ENCODE measurements at places on chromosomes 7 and 10.
A peak's percentile ranks its signal among the peaks of the same experiment; 100 is the strongest.

DNA sequence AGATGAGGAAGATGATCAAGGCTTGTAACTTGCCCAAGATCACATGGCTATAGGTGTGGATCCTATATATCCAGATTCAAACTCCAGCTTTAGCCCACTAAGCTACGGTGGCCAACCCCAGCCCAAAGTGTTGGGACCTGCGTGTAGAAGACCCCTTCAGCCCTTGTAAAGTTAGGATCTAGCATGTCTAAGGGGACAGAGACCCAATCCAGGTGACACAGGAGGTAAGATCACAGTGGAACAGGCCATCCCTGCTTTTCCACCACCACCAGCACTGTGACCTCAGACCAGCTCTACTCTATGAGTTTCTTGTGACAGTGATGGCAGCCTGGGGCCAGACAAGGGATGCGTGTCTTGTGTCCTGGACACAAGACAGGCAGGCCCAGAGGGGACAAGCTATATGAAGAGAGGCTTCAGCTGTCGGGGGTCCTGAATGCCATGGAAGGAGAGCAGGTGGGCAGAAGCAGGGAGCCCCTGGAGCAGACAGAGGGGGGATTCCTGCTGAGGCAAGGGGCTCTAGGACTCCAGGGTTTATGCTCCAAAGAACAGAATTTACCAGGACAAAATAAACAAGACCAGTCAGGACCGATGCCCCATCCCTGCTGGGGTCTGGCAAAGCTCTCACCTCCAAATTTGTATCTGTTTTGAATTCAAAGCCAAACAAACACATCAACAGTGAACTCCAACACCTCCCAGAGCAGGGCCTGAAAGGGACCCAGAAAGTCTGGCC, 10.4 kb downstream of the GPRIN2 start:
- no peak for DNase-seq

GRCh38 chr7:134374291-134374690, 57.6 kb upstream of the SLC35B4 start:
- no peak for DNase-seq

- DNase-seq = no peak
Measured at GRCh38 chr10:92849576-92850090, 1.3 kb downstream of the EXOC6 start.

GRCh38 chr7:99837649-99838361, 10.0 kb downstream of the CYP3A43 start:
- DNase-seq = no peak

GRCh38 chr10:33032654-33033151, 74.7 kb upstream of the ITGB1 start:
- DNase-seq = no peak

GRCh38 chr10:100717166-100717565, 28.2 kb upstream of the PAX2 start:
- DNase-seq = no peak

GRCh38 chr10:119176166-119176565, 2.4 kb downstream of the PRDX3 start:
- no peak for DNase-seq

- no peak for DNase-seq
Measured at GRCh38 chr10:89120931-89121763, 86.0 kb downstream of the CH25H start.

GRCh38 chr7:101411508-101411874, 48.8 kb downstream of the COL26A1 start:
- peak; percentile 46 for DNase-seq

DNA sequence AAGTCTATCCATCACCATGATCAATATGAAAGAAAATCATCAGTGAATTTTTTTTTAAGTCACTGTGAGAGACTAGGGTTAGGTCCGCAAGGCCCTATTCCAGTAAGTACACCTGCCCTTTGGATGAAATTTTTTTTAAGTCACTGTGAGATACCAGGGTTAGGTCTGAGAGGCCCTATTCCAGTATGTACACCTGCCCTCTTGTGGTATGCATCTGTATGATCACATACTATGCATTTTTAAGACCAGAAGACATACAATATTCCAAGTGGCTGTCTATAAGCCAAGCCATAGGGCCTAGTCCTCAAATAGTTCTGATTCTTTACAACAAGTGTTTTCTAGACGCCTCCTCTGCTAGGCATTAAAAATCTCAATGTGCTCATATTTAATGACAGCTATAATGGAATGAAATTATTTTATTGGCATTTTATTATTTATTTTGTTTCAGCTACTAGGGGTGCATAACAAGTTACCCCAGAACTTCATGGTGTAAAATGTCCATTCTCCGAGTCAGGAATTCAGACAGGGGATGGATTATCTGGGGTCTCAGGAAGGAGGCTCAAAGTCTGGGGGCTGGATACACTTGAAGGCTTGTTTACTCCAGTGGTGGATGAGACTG, 53.1 kb downstream of the TEX36 start:
- no peak for DNase-seq

DNA sequence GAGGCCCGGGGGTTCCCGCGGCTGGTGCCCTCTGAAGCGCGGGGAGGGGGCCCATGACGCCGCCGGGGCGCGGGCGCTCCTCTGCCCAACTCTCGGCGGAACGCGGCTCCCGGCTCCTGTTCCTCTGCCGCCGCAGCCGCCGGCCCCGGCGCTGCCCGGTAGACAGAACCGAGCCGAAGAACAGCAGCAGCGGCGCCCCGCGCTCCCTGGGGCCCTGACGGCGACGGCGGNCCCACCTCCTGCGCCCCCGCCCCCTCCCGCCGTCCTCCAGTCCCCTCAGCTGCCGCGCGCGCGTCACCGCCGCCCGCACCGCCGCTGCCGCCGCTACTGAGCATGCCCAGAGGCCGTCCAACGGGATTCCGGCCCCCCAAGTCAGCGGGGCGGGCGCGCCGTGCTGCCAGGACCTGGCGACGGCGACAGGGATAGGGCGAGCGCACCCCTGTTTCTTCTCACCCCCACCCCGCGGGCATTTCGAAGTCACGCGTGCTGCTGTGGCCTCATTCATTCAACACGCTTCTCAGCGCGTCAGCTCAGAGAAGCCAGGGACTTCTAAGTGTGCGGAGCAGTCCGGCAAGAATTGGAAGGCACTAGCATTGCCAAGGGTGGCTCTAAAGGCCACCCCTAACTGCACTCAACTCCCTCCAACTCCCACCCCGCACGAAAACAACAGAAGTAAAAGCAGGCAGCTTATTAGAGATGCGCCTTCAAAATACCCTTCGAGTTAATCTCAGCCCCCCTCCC, at the start of gene IPMK:
Gene IPMK (minus strand): TSS at position 182 of the 741 bp plus-strand sequence. CDS start 283 bp downstream, outside the sequence.
- peak; percentile 89 for DNase-seq

DNA sequence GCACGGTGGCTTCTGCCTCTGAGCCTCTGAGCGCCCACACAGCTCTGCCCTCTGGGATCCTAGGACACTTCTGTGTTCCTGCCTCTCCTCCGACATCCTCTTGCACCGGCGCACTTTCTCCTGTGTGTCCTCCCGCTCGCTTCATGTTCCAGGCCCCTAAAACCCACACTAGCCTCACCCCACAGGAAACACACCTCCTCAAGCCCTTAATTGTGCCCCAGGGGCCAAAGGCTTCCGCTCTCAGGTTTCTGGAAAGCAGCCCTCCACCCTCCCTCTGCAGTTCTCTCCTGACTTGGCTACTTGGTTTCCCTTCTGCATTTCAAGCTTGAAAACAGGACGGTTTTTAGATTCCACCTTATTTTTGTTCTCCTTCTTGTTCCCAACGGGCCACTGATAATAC, 7.3 kb downstream of the GFRA1 start:
- no peak for DNase-seq

GRCh38 chr7:24477398-24478136, 95.7 kb upstream of the PALS2 start:
- DNase-seq = no peak

- no peak for DNase-seq
Measured at GRCh38 chr10:58027426-58027825, 240.3 kb downstream of the IPMK start.

DNA sequence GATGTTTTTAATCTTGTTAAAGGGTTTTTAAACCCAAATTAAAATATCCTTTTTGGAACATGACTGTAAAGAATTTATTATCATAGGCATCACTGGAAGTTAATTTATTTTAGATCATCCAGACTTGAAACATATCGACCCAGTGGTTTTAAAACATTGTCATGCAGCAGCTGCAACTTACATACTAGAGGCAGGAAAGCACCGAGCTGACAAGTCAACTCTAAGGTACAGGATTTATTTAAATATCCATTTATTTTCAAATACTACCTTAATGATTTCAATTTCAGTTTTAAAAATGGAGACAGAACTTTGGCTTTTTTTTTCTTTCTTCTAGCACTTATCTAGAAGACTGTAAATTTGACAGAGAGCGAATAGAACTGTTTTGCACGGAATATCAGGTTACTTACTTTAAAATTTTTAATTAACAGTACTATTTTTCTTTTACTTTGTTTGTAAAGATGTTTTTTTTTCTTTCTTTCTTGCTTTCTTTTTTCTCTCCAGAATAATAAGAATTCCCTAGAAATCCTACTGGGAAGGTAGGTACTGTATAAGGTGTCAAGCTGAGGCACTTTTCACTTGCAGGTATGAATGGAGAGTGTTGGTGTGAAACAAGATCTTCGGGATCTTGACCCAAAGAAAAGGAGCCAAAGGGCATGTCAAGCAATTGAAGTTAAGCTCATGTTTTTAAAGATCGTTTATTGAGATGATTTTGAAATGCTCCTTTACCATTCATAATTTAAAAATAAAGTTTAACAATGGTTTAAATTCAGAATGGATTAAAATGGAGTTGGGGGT, 1.8 kb downstream of the COMMD3 start:
- no peak for DNase-seq

DNA sequence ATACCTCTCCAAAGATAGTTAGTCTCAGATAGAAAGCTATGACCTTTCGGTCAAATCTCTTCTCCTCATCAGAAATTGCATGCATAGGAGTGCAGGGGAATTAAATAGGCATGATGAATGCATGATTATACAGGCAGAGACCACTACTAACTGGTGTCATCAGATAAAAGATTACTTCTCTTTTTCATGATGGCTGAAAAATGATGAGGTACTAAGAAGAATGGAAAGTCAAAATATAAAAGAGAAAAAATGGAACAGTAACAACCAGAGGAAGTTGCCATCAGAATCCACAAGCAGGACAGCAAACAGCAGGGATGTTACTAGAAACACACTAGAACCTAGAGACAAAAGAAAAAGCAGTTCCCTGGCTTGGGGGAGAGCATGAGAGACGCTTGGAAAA, 31.6 kb downstream of the CTTNBP2 start:
- DNase-seq = no peak

DNA sequence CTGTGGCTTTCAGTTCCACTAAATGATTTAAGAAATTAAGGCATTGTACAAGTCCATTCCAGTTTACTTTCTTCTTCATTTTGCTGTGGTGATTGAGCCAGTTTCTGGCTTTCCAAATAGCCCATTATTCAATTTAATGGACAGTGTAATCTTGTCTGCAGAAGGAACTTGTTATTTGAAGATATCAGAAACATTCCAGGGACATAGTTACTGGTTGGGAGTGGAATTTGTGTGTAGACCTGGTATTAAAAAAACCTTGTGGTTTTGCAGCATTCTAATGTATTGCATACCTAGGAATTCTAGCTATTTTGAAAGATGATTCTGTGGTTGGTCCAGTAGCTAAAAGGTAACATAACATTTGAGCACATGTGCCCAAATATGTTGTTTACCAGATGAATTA, 72.2 kb downstream of the MCU start:
- no peak for DNase-seq

DNA sequence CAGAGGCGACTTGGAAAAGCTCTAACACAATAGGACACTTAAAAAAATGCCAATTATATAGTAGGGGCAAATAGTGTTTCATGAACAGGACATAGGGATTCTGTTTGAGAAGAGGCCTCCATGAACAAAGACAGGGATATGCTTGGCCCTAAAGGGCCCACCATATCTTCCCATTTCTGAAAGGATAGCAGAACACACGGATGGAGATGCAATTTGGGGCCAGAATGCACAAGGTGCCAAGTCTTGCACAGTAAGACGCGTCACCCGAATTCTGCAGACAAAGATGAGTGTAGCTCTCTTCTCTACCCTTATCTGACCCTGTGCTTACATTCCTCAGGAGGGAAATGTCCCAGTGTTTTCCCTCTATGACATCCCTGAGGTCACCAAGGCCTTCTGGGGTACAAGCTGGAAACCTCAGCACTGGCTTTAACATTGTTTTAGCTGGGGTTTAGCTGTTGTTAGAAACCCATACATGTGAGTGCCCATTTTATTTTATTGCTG, 12.8 kb downstream of the PRKCQ start:
- no peak for DNase-seq

GRCh38 chr7:101113836-101114235, 13.1 kb upstream of the SERPINE1 start:
- DNase-seq = no peak

DNA sequence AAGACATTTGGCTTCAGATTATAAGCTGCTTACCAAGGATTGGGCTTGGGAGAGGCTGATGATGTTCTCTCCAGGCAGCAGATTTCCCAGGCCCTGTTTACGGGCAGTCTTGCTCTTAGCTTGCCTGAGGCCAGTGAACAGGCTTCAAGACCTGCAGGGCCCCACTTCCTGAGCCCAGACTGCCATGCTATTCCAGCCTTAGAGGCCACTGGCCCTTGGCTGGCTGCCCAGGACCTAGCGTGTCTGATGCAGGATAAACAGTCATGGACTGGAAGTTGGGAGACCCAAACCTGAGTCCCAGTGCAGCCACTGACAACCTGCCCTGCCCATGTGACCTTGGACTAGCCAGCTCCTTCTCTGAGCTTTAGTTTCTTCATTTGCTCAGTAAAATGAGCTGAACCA, 2.9 kb downstream of the PRXL2A start:
- DNase-seq = no peak

GRCh38 chr10:43200538-43201390, 62.5 kb downstream of the CSGALNACT2 start:
- DNase-seq = no peak

DNA sequence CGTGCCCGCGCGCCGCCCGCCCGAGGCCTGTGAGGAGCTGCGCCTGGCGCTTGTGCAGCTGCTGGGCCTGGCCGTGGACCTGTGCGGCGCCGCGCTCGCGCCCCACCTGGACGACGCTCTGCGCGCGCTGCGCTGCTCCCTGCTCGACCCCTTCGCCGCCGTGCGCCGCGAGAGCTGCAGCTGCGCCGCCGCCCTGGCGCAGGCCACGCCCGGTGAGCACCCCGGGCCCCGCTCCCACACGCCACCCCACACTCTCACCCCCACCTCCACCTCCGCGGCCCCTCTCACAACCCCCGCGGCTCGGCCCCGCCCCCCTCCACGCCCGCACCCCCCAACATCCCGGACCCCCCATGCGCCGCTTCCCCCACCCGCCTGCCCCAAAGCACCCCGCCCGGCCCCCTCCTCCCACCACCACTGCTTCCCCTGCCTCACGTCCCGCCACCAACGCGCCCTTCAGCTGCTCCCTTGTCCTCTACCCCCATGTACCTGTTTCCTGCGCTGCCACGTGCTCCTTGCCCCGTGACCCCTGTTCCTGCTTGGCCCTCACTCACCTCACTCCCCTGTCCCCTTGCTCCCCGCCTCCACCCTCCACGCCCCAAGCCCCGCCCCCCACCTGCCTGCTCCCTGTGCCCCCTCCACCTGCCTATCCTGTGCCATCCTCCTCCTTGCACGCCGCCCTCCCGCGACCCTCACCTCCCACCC, at the start of gene PRKAR1B:
Gene PRKAR1B (minus strand): TSS at position 178 of the 702 bp plus-strand sequence. CDS start 15,776 bp downstream, outside the sequence.
- DNase-seq = peak; percentile 56

DNA sequence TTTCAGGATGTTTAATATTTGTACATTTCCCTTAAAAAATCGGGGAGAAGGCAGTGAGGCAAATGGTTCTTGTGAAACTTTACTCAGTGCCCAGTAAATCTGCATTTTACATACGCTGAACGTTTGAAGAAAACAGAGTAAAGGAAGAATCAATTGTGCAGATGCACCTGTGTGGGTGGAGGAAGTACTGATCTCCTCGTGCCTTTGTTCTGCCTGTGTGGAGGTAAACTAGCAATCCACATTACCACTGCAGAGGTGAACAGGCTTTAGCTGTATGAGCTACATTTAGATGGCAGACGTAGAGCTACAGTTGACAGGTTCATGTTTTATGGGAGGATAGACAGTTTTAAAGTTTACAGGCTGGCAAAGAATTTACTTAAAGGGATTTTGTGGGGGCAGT, 62.7 kb upstream of the VIPR2 start:
- DNase-seq = no peak

Data from NK-92 treated with Interleukin-12 subunit alpha and Interleukin-12 subunit beta, amount 100 ng/mL, for 24 hours (cell line).